ENCODE measurements at places on chromosomes 7 and 10.

DNA sequence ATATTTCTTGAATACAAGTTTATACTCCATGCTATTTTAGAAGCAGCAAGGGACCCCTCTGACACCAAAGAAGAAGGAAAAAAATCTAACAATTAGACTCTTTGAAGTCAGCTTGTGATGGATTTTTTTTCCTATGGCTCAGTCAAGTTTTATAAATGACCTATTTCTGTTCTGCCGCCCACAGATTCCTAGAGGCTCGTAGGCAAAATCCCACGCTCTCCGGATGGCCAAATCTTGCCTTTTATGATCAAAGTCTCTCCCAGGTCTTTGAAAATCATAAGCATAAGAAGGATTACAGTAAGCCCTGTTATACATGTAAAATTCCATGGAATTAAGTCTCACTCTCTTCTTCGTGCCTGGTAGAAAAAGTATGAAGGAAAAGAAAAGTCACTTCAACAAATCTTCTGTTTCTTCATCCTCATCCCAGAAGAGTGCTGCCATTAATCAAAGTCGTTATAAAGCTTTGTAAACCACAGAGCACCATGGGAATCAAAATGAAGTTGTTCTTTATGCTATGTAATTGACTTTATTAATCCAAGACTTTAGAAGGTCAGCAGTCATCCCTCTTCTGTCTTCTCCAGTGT is 33.1 kb downstream of the ASB13 start:
- DNase-seq, result no peak

GRCh38 chr7:106752367-106752766 is 91.4 kb upstream of the CCDC71L start:
- no peak for DNase-seq

GRCh38 chr7:137934941-137935883 is 66.7 kb downstream of the CREB3L2 start:
- no peak for DNase-seq

GRCh38 chr7:139036901-139037300 is 1.1 kb upstream of the ZC3HAV1L start:
- DNase-seq, result no peak

DNA sequence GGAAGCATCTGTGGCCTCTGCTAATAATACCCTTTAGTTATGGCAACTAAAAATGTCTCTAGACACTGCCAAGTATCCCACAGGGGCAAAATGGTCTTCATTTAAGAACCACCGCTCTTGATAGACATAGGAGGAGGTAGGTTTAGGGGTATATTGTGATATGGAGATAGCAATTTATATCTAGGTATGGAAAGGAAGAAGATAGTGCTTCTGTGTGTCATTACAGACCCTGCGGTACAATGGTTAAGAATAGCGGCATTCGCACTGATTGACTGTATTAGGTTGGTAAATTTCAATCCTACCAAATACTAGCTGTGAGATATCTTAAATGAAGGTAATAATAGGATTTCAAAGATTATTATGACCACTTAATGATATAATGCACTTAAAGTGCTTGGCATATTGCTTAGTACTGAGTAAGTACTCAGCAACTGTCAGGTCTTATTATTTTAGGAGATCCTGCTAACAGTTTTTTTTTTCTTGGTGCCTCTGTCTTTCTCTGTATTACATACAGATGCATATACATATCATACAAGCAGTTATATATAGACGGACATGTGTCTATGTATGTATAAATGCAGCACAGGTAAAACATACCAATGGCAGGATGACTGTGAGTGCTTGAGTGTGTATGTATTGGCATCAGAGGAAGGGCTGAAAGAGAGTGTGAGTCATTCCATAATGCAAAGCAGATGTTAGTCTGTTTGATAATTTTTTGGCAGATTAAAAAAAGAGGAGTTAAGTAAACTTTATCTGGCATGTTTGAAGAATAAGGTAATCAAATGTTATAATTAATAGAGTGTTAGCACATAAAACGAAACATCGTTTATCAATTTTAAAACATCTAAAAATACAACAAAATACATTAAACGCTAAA is 50.0 kb upstream of the ITGB8 start:
- no peak for DNase-seq

- DNase-seq, result no peak
Measured at GRCh38 chr10:29756451-29756850, 121.7 kb upstream of the SVIL start.

DNA sequence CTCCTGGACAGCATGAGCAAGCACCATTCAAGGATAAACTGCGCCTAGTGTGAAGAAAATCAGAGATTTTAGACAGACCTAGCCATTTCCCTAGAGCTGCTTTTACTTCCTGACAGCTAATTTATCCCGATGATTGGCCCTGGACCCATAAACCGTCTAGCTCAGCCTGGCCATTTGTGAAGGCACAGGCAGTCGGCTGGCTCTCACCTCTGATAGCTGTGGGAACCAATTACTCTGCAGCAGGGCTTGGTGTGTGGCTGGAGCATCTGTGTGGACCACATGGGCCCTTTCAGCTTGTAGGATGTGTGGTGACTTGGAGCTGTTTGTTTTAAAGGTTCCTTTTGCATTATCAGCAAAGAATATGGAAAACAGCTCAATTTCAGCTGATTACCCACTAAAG is 111.1 kb upstream of the NPY start:
- DNase-seq, result no peak

DNA sequence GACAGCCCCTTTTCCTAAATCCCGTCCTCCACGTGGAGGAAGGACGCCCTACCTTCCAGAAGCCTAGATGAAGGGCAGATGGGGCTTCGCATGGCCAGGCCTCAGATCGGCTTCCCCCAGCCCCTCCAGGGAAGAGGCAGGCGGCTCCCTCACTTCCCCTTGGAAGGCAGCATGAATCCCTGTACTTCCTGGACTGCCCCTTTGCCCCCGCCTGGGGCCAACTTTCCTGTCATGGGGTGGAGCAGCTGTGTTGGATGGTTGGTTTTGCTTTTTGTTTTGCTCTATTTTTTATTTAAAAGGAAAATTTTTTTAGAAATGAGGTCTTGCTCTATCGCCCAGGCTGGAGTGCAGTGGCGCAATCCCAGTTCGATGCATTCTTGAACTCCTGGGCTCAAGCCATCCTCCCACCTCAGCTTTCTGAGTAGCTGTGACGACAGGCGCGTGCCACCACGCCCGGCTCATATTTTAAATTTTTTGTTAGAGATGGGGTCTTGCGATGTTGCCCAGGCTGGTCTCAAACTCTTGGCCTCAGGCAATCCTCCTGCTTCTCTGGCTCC is 27.2 kb downstream of the GTF2IRD1 start:
- DNase-seq, result no peak

GRCh38 chr7:94313926-94314325 is 80.8 kb upstream of the COL1A2 start:
- DNase-seq, result no peak

DNA sequence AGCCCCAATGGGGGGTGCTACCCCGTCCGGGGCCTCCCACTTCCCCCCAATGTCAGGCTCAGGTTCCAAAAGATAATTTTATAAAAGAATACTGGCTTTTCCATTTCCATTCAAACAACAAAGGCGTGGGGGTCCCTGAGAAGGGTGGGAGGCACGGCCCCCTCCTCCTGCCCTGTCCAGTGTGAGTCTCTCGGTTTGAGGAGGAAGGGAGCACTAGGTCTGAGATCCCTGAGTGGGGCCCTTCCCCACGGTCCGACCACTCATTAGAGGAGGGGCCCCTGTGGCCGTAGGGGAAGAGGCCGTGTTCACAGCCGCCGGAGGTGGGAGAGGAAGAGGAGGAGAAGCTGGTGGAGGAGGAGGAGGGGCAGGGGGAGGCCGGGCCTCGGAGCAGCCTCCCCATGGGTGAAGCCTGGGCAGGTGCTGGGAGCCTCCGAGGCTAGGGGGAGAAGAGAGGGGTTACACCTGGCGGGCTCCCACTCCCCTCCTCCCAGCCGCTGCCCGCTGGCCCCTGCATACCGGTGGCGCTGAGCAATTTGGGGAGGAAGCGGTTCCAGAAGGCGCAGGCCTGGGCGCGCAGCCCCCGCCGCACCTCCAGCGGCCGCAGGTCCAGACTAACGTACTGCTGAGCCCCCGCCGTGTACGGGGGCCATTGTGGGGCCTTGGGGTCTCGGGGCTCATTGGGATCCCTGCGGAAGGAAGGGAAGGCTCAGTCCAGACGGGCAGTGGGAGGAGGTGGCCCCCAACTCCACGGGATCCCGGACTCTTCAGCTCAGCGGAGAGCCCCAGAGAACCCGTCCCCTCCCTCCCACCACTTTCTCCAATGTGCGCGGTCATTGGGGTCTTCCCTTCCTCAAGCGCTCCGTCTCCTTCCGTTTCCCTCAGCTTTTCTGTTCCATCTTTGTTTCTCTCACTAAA is 1.4 kb upstream of the UFSP1 start:
- no peak for DNase-seq

DNA sequence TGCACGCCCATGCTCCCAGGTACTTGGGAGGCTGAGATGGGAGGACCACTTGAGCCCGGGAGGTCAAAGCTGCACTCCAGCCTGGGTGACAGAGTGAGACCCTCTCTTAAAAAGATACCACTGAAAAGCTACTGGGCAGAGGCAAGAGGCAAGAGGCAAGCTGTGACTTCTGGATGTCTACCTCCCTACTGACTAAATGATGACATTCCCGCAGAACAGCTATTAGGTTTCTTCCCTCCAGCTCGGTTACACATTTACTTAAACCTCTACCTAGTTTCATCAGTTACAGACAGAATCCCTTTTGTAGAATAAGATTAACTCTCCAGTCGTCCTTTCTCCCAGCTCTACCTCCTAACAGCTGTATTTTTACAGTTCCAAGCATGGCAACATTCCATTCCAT is 21.2 kb downstream of the RHEB start:
- DNase-seq, result no peak

- DNase-seq, result no peak
Measured at GRCh38 chr10:95248989-95249388, 41.8 kb downstream of the PDLIM1 start.

DNA sequence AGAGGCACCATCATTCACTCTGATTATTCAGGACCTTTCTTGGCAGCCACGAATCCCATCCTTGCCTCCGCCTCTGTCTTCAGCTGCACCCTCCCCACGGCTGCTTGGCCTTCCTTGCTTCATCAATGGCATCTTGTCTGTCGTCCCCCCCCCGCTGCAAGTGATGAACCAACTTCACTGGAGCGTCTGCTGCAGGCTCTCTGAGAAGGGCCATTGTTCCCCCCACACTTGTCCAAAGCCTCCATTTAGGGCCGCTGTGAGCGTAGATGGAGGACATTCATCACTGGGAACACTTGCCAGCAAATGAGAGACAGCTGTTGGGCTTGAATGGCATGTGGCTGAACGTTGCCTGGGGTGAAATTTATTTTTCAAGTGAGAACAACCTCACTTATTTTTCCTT is 20.1 kb downstream of the AFAP1L2 start:
- no peak for DNase-seq

DNA sequence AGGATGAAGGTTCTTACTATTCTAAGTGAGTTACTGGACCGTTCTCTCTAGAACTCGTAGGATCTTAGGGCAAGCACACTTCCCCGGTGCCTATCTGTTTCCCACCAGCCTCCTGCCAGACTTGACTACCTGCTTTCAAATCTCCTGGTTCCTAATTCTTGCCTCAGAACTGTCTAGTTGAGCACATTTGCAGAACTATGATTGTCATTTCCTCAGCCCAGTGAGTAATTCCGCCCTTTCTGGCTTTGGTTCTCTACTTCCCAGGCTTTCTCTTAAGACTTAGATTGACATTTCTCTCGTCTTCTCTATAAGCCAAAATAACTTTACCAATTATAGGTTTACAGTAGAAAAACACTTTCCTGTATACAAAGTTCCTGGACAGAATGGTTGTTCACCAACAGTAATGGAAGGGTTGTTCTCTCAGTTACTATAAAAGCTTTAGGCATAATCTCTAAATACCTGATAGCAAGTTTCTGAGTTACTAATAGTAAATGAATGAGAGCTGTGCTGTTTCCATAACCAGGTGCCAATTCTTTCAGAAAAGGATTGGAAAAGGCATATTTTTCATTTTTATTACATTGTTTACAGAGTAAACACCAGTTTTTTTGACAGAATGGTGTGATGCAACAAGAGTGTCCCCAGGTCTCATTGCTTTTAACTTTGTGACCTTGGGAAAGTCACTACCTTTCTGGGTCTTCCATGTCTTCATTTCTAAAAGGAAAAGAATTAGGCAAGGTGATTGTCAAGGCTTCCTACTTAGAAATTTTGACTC is 41.1 kb downstream of the PLEKHA8 start:
- no peak for DNase-seq
